ENCODE measurements at places on chromosomes 16 and 17.

DNA sequence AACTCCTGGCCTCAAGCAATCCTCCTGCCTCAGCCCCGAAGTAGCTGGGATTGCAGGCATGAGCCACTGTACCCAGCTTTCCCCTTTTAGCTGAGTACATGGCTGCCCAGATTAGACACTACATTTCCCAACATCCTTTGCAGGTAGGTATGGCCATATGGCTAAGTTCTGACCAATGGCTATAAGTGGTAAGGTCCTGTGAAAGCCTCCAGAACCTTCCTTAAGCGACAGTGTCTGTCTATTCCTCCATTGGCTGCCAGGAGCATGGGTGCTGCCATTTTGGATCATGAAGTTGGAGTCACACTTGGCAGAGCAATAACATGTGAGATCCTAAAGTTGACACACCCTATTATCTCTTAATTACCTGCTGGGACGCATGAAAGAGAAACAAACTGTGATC is 24.4 kb upstream of the CRHR1 start:
- DNase-seq = no peak

DNA sequence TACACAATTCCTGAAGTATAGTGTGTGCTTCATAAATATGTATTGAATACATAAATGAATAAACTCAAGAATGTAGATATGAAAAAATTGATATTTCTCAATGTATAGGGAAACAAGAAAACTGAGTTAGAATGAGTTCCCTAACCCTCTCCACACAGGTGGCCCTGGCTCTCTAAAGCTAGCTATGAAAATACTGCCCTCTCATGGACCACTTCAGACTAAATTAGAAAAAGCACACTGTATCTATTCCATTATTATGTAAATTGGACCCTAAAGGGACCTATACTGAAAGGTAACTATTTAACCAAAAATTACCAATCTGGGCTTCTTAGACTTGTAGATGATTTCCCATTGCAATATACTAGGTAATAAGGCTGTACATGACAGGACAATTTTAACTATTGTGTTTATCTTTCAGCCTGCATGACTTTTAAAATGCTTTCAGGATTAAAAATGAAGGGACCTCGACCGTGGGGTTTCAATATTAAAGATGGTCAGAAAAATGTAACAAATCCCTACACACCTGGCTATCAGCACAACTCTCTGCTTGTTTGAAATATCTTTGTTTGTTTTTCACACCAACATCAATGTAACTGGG is 672.5 kb upstream of the KIF2B start:
- no peak for DNase-seq

- DNase-seq = no peak
Observed at GRCh38 chr16:64617836-64618476, 503.9 kb downstream of the CDH11 start.

DNA sequence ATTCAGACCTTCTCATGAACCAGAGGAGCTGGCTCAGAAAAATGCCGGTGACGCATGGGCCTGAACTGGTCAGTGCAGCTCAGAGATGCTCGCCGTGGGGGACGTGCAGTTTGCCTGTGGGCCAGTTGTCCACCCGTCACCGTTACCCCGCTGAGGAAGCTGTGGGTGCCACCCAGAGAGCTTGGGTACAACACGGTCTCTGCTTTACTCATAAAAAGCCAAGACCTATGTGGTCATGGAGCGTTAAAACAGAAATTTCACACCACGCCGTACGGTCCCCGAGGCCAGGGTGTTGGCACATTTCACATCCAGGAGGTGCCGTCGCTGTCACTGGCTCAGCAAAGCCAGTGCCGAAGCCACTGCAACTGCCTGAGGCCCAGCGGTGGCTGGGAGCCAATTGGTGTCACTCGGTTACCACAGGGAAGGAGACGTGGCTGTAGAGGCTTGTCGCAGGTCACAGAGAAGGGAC is 120.9 kb downstream of the METRNL start:
- DNase-seq = peak; percentile 30

GRCh38 chr17:17849147-17849820 is 12.5 kb upstream of the SREBF1 start:
- DNase-seq = peak; percentile 84

GRCh38 chr16:21038197-21038596 is 112.4 kb downstream of the DNAH3 start:
- no peak for DNase-seq

GRCh38 chr17:58391302-58391984 is 25.9 kb downstream of the RNF43 start:
- DNase-seq = no peak

GRCh38 chr17:17682737-17683680 is 1.8 kb downstream of the RAI1 start:
- peak; percentile 56 for DNase-seq

GRCh38 chr17:59506894-59507726 is 58.3 kb upstream of the DHX40 start:
- DNase-seq = no peak

GRCh38 chr16:50861451-50861850 is 119.6 kb downstream of the CYLD start:
- no peak for DNase-seq

DNA sequence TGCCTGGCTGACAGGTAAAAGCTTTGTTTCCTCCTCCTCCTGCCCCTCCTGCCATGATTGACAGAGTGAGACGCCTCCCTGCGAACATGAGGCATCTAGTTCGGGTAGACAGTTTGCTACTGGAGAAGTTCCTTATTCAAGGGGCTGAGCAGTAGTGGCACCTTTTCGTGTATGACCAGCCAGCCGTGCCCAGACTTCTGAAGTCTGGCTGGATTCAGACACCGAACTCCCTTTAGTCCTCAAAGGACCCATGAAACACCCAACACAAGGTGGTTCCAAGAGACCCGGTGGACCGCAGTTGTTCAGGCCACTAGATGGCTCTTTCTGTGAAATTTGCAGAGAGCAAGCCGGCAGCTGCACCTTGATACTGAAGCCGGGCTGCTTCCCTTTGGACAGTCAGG is 192.8 kb downstream of the XYLT1 start:
- DNase-seq = no peak

GRCh38 chr16:1790261-1790610 is 3.3 kb downstream of the IGFALS start:
- no peak for DNase-seq

GRCh38 chr16:89201439-89202377 is 1.4 kb upstream of the SLC22A31 start:
- DNase-seq = peak; percentile 64

DNA sequence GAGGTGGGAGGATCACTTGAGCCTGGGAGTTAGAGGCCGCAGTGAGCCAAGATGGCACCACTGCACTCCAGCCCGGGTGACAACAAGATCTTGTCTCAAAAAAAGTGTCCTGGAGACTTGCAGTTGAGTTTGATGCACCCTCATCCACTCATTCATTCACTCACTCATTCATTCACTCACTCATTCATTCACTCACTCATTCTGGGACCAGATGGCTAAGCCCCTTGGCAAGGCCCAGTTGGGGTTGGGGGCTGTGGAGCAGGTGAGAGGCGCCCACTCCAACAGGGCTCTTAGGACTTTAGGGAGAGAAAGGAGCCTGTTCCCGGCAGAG is 1.1 kb upstream of the AATK start:
- DNase-seq = no peak

GRCh38 chr17:68560966-68561720 is 40.0 kb downstream of the FAM20A start:
- no peak for DNase-seq

GRCh38 chr17:63634163-63634562 is 11.9 kb downstream of the MAP3K3 start:
- DNase-seq = no peak

- no peak for DNase-seq
Observed at GRCh38 chr17:29619251-29619650, 3.5 kb downstream of the CORO6 start.

- DNase-seq = no peak
Observed at GRCh38 chr17:82815790-82816305, 24.0 kb downstream of the ZNF750 start.

GRCh38 chr16:83023640-83024039 is 396.9 kb downstream of the CDH13 start:
- DNase-seq = no peak

- no peak for DNase-seq
Observed at GRCh38 chr17:54932711-54933110, 32.1 kb downstream of the TOM1L1 start.

DNA sequence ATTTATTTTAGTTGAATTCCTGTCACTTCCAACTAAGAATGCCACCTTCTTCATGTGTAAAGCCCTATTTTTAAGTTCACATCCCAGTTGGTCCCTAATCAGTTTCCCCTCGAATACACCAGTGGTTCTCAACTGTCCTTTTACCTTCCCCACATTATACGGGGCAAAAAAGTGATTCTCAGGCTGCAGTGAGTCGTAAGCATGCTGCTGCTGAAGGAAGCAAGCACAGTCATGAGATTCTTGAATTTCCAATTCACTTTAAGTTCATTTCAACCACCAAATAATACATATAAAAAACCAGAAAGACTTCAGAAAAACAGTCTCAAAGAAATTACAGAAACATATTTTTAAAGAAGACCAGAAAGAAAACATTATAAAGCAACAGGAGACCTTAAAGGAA is 47.9 kb downstream of the UBE2G1 start:
- no peak for DNase-seq

GRCh38 chr16:23434380-23434779 is 18.6 kb downstream of the COG7 start:
- no peak for DNase-seq

DNA sequence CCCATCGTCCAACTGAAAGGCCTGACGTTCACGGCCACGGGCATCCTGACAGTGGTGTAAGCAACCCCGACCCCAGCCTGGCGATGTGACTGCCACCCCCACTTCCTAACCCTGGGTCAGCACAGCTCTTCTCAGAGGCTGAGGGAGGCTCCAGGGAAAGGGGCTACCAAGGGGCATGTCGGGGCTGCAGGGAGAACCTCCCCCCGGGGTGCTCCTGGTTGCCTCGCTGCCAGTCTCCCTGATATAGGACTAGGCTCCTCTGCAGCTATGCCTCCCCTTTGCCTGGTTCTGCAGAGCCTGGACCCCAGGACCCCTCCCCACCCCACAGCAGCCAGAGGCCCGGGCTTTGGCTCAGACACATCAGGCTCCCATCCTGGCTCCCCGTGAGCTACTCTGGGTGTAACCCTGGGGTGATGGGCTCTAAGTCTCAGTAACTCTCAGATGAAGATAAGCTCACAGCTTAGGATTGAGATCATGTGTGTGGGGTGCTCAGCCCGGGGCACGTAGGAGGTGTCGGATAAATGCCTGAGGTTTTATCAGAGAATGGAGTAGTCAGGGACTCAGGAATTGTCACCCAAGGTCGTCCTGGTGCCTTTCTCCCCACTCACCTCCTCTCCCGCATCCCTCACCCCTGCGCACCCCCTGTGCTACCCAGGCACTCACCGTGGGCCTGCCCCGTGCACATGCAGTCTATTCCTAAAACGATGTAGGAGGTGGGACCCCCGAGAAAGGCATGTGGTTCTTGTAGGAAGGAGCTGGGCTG is 10.6 kb downstream of the ITGAD start:
- no peak for DNase-seq

DNA sequence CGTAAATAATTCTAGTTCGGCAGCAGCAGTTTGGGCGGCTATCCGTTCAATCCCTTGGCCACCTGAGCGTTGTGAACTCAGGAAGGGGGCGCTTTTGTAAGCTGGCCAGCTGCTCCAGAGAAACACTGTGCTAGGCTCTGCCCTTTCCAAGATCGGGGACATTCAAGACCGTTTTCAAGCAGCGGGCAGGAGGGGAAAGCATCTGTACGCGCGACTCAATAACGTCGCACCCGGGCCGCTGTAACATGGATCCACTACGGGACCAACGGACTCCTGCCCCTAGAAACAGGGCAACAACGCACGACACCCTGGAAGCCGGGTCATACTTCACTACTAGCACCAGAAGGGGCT is 463 bp downstream of the TOP2A start:
- DNase-seq = no peak

DNA sequence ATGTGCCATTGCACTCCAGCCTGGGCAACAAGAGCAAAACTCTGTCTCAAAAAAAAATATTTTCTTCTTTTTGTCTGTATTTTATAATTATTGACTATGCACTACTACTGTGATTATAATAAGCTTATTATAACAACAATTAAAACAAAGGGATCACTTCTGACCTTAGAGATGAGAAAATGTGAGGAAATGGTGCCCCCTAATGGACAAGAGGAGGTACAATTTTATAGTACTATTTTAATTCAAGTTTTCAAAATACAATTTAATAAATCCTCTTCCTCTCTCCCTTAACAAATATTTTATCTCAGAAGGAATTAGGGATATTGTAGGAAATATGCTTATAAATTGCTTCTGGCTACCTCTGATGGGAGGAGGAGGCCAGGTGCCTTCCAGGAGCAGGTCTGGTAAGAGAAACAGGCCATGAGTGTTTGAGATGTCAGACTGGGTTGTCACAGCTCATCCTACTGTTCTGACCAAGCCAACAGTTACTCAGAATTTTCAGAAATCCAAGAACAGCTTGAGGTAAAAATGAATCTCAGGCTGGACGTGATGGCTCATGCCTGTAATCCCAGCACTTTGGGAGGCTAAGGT is 14.0 kb downstream of the VPS53 start:
- no peak for DNase-seq

DNA sequence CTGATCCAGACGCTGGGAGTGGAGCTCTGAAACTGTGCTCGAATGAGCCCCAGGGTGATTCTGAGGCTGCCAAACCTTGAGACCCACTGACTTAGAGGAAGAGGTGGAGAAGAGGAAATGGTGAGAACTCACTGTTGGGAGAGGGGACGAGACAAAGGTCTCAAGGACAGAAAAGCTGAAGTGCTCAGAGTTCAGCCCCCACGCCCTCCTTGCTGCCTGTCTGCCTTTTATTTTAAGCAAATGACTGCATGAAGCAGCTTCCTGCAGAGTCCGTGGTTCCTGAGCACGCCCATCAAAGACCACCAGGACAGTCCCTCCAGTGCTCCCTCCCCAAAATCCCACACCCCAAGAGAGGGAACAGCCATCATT is 20.4 kb downstream of the COTL1 start:
- no peak for DNase-seq

GRCh38 chr17:80906364-80907259 is 85.0 kb upstream of the CHMP6 start:
- no peak for DNase-seq

DNA sequence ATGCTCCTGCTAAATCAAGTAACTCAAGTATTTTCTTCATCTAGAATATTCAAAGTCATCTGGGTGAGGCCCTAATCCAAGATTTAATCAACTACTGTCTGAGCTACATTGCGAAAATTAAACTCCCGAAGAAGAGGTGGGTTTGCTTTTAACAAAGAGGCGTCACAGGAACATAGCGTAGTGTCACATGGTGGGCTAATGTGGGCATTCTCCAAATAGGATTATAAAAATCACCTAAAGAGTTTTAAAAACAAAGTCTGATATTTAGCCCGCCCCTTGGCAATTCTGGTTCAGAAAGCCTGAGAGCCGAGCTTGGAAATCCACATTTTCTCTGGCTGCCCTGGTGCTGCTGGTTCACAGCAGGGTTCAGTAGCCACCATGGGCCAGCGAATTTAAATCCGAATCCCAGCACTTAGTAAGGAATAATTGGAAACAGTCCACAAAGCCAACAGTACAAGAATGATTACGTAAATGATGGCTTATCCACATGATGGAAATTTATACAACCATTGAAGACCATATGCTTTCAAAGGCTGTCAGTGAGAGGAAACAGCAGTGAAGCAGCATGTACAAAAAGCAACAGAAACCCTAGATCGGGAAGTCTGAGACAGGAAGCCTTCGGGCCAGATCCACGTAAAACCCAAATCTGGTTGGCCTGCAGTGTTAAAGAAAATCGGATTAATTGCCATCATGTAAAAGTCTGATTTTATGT is 8.8 kb downstream of the PMM2 start:
- DNase-seq = no peak

- DNase-seq = no peak
Observed at GRCh38 chr16:68902969-68903345, 59.6 kb downstream of the TANGO6 start.

- no peak for DNase-seq
Observed at GRCh38 chr17:48456589-48456988, 26.6 kb upstream of the SKAP1 start.

Measured in stimulated activated CD8-positive, alpha-beta memory T cell treated with anti-CD3 and anti-CD28 coated beads, Interleukin-7, amount 100 ng/mL, for 4 hours (primary cell).